Left forelimb (tissue), 1 donor: ENCODE measurements at places on chromosomes 5 and 9.

DNA sequence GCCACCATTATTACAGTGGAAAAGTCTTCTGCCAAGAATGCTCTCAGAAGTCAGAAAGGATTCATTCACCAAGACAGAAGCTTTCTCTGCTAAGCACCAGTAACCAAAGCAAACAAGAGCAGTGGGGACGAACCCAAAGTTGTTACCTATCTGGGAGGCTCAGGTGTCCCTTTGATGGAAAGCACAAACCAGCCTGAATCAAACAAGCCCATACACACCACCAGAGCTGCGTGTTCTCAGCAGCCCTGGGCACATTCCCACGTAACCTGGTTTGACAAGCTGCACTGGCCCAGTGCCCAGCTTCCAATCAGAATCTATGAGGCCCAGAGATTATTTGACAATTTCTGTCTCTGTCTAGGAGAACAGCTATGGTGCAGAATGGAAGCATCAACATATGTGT, 252.6 kb downstream of the ACTL7B start:
- no peak for DNase-seq

DNA sequence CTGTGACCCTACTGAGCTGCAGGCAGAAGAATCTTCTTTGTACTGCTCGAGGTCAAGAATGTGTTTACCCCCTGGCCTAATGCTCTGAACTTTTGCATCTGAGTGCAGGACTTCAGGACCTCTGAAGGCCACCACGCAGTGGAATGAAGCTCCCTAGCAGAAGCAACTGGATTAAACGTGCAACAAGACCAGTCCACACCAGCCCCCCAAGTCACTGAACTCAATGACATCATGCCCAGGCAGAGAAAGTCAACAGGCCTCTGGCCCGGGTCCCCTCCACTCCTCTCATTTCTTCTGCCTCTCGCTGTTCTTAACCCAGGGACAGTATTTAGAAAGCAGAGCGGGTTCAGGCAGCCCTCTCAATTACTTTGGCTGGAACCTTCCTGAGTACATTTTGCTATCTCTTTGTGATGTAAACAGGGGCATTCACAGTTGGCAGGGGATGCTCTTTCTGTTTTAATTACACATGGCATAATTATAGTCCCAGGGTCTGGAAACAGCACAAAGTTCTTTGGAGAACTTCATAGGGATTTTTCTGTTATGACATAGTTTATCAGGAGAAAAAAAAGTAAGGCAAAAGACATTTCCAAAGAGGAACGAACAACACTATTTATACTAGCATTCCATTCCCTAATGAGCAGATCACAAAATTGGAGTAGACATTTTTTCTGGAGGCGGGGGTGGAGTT, 108.2 kb upstream of the SPATA31D4 start:
- no peak for DNase-seq

DNA sequence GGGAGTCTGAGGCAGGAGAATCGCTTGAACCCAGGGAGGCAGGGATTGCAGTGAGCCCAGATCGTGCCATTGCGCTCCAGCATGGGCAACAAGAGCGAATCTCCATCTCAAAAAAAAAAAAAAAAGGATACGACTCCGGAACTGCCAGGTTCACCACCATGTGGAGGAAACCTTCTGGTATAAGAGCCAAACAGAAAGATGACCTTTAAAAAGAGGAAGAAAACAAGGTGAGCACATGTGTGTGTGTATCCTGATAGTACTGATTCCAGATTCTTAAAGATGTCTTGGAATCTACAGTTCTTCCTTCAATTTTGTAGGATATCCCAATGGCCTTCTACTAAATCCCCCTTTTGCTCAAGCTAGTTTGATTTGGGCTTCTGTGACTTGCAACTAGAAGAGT, 33.7 kb downstream of the FBXO10 start:
- no peak for DNase-seq

GRCh38 chr5:170563824-170564567, 60.2 kb downstream of the KCNIP1 start:
- no peak for DNase-seq

- no peak for DNase-seq
These were observed 5.7 kb downstream of the SPRY4 start for GRCh38 chr5:142319105-142319504.

DNA sequence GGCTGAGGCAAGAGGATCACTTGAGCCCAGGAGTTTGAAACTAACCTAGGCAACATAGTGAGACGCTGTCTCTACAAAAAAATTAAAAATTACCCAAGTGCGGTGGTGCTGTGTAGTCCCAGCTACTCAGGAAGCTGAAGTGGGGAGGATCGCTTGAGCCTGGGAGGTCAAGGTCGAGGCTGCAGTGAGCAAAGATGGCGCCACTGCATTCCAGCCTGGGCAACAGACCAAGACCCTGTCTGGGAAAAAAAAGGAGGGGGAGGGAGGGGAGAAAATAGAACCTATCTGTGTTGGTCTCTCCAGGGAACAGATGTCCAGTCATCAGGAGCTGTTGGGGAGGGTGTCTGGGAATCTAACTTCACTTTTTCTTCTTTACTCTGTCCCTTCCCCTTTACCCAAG, 24.3 kb downstream of the MAT2B start:
- DNase-seq, result no peak

GRCh38 chr9:26657958-26658357, 234.6 kb downstream of the CAAP1 start:
- no peak for DNase-seq

- no peak for DNase-seq
These were observed 188.2 kb downstream of the SGCD start for GRCh38 chr5:156515121-156515520.

- no peak for DNase-seq
These were observed 44.1 kb downstream of the PIK3R1 start for GRCh38 chr5:68259700-68260099.

DNA sequence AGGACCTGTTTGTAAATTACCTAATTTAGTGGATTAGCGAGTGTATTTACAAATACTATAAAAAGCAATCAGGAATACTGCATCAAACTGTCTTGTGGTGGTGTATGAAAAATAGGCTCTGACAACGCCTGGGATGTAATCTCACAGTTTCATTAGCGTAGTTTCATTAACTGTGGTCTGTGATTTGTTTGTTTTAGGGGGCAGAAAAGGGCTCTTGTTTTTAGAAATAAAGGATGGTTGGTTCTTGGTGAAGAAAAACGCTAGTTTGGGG, 1.4 kb downstream of the SLC44A1 start:
- DNase-seq, result no peak

DNA sequence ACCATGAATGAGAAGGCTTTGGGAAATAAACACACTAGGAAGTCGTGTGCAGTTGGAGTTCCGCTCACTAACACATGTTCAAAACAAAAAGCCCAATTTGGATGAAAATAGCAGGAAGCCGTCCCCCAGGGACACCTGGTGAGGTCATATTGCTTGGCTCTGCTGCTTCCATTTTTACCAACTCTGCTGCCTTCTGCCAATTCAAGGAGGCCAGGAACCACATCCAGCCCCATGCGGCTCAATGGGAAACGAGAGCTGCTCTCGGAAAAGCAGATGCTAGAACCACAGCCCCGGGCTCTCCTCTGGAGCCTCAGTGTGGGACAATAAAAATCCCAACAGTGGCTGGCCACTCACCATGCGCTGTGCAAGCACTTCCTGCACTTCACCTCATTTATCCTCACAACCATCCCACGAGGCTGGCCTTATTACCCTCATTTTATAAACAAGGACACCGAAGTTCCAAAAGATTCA, 13.4 kb downstream of the ADAM19 start:
- peak; percentile 76 for DNase-seq

DNA sequence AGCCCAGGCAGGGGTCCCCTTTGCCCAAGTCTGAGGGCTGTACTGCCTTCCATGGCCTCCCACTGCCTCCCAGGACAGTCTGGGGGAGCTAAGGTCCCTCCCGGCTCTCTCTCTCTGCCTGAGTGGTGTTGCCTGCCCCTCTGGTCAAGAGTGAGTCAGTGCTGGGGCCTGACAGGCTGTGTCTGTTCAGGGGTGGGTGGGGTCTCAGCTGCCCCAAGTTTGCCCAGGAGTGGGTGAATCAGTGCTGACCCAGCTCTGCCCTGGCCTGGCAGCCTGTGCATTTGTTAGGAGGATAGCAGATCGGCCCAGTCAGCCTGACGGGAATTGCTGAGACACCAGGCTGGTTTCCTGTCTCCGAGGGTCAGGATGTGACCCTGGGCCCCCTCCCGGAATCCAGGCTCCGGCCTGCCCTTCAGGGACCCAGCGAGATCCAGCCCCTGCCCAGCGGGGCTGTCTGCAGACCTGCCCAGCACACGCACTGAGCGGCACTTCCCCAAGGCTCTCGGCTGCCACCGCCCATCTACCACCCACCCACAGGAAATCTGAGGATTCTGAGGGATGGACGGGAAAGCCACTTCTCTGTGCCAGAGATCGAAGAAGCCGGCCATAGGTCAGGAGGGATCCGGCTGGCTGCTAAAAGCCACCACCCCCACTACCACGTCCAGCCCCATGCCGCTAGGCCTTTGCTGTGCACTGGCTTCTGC, 15.9 kb downstream of the ENG start:
- DNase-seq, result no peak

GRCh38 chr5:146399481-146399880, 47.7 kb upstream of the TCERG1 start:
- DNase-seq, result no peak

- no peak for DNase-seq
These were observed 218.7 kb downstream of the TRPM3 start for GRCh38 chr9:70902692-70903131.

- no peak for DNase-seq
These were observed 406.1 kb downstream of the NR2F1-AS1 start for GRCh38 chr5:93174930-93175329.

GRCh38 chr5:68446487-68446894, 230.9 kb downstream of the PIK3R1 start:
- DNase-seq, result no peak

DNA sequence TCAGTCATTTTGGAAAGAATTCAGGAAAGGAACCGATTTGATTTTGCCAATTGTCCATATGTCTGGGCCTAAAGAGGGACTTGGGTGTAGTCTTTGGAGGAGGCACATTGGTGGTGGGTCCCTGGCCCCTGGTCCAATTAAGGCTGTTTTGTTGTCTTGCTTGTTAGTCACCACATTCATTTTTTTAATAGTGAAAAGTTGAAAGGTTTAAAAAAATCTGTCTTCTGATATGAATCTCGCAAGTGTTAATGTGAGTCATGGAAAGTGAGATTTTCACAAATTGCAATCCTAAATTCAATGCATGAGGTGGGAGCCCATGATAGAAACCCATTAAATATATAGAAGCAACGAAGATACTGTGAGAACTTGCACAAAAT, 165.9 kb upstream of the OTULINL start:
- no peak for DNase-seq

GRCh38 chr5:90066920-90067319, 342.6 kb downstream of the CETN3 start:
- no peak for DNase-seq

DNA sequence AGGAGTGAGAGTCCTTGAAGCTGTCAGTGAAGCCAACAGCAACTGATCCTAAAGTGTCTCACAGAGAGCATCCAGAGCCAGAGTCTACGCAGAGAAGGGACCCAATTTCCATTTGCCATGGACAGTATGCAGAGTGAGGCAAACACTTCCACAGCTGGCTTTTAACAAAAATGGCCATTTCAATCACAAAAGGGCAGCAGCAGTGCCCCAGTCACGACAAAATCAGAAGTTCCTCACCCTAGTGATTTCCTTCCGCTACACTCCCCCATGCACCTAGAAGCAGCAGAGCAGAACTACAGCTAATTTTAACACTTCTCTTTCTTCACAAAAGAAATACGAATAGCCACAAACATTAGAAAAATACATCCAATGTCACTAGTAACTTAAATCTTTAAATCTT, 27.9 kb downstream of the FBXW11 start:
- DNase-seq, result no peak

- no peak for DNase-seq
These were observed 8.0 kb downstream of the SURF6 start for GRCh38 chr9:133327834-133328484.

- no peak for DNase-seq
These were observed 9.7 kb downstream of the RASA1 start for GRCh38 chr5:87277279-87277835.

DNA sequence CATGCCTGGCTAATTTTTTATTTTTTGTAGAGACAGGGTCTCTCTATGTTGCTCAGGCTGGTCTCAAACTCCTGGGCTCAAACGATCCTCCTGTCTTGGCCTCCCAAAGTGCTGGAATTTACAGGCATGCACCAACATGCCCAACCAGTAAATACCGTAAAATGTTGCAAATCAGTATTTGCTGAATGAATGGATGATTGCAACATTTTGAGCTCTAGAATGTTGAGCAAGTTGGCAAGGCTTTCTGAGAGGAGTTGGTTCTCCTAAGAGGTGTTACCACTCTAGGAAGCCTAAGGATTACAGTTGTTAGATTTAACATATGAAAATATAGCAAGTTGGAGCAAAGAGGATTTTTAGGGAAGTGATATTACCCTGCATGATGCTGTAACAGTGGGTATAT, 15.6 kb upstream of the DMXL1 start:
- DNase-seq, result no peak
